Hair follicular keratinocyte (primary cell): ENCODE measurements at places on chromosomes 11 and 22. TPM values are rescaled to one million over a fixed set of nuclear protein-coding genes. Genes with fewer than 3 reads are reported as not detected.

ZMAT5 gene
- total RNA-seq = 13.0 and 20.0 TPM in 2 replicates

GLB1L2 gene
- 1.2 and 2.0 TPM in 2 replicates for total RNA-seq

C11orf98 gene
- total RNA-seq = 53.8 and 88.1 TPM in 2 replicates

SCUBE2 gene
- 0.34 and 1.3 TPM in 2 replicates for total RNA-seq

PRR33 gene
- total RNA-seq = not detected in 2 replicates

CTSD gene
- total RNA-seq = 152 and 181 TPM in 2 replicates

FGF4 gene
- not detected in 2 replicates for total RNA-seq

KRTAP5-9 gene
- total RNA-seq = not detected in 2 replicates

CAPN5 gene
- 0.57 and 2.0 TPM in 2 replicates for total RNA-seq

RAG1 gene
- 0.91 and 0.94 TPM in 2 replicates for total RNA-seq

ALKBH3 gene
- total RNA-seq = 36.0 and 45.8 TPM in 2 replicates

SCGB1D2 gene
- total RNA-seq = not detected in 2 replicates

POLR2F gene
- total RNA-seq = 69.7 and 134 TPM in 2 replicates

HORMAD2 gene
- not detected in 2 replicates for total RNA-seq

WT1 gene
- not detected in 2 replicates for total RNA-seq

IGLL5 gene
- total RNA-seq = not detected in 2 replicates

PTGDR2 gene
- not detected in 2 replicates for total RNA-seq

MPEG1 gene
- total RNA-seq = not detected in 2 replicates

SDF2L1 gene
- total RNA-seq = 124 and 205 TPM in 2 replicates

TBX10 gene
- not detected in 2 replicates for total RNA-seq

TPBGL gene
- total RNA-seq = not detected in 2 replicates

CCDC188 gene
- not detected in 2 replicates for total RNA-seq

NAALADL1 gene
- 13.0 and 32.8 TPM in 2 replicates for total RNA-seq

FJX1 gene
- total RNA-seq = 103 and 145 TPM in 2 replicates

MRGPRX4 gene
- total RNA-seq = 0.27 and 0.55 TPM in 2 replicates

MAP6 gene
- 0.38 and 1.4 TPM in 2 replicates for total RNA-seq

NXPE1 gene
- total RNA-seq = not detected in 2 replicates

FRMD8 gene
- 55.0 and 62.9 TPM in 2 replicates for total RNA-seq

KCNJ4 gene
- not detected in 2 replicates for total RNA-seq

SLC22A12 gene
- total RNA-seq = not detected in 2 replicates

SCO2 gene
- 2.9 and 5.4 TPM in 2 replicates for total RNA-seq

ZP1 gene
- not detected in 2 replicates for total RNA-seq

GAL3ST1 gene
- not detected in 2 replicates for total RNA-seq

TRIM29 gene
- 178 and 186 TPM in 2 replicates for total RNA-seq

PSMC3 gene
- 123 and 233 TPM in 2 replicates for total RNA-seq

SLC22A6 gene
- total RNA-seq = not detected in 2 replicates

IL18BP gene
- total RNA-seq = 0.95 and 1.2 TPM in 2 replicates

NECTIN1 gene
- total RNA-seq = 65.2 and 86.8 TPM in 2 replicates

ANO1 gene
- 27.2 and 28.1 TPM in 2 replicates for total RNA-seq

POU2AF2 gene
- total RNA-seq = not detected in 2 replicates

OR8G1 gene
- total RNA-seq = not detected in 2 replicates

C11orf52 gene
- 1.2 TPM in 1 of 2 replicates, not detected in the other for total RNA-seq

TCIRG1 gene
- total RNA-seq = 51.0 and 76.7 TPM in 2 replicates

GAL gene
- total RNA-seq = 5.4 and 6.1 TPM in 2 replicates

OR52E8 gene
- not detected in 2 replicates for total RNA-seq

SVIP gene
- 2.7 and 3.8 TPM in 2 replicates for total RNA-seq

ZPR1 gene
- total RNA-seq = 50.1 and 59.5 TPM in 2 replicates

FXYD2 gene
- 1.2 TPM in 1 of 2 replicates, not detected in the other for total RNA-seq

DCHS1 gene
- total RNA-seq = 0.16 and 0.27 TPM in 2 replicates

PHF21B gene
- not detected in 2 replicates for total RNA-seq

DERL3 gene
- total RNA-seq = 1.4 and 5.6 TPM in 2 replicates

MRGPRE gene
- not detected in 2 replicates for total RNA-seq

CRYBA4 gene
- not detected in 2 replicates for total RNA-seq

MMP10 gene
- 1.8 and 25.9 TPM in 2 replicates for total RNA-seq

OR9I1 gene
- not detected in 2 replicates for total RNA-seq

GRM5 gene
- 0.04 TPM in 1 of 2 replicates, not detected in the other for total RNA-seq

DLG2 gene
- total RNA-seq = 0.08 TPM in 1 of 2 replicates, not detected in the other

MMP12 gene
- not detected in 2 replicates for total RNA-seq
